ENCODE measurements at places on chromosomes 3 and 15.

DNA sequence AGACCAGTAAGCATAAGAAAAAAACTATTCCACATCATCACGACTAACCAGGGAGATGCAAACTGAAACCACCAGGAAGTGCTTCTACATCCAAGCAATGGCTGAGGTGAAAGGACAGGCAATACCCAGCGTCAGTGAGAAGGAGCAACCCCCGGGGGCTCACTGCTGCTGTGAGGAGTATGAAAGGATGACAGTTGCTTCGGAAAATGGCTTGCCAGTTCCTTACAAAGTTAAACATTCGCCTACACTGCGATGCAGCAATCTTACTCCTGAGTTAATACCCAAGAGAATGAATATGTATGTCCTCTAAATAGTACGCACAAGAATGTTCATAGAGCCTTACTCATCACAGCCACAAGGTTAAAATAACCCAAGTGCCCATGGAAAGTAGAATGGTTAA is 13.3 kb upstream of the PLXNA1 start:
- no peak for DNase-seq

DNA sequence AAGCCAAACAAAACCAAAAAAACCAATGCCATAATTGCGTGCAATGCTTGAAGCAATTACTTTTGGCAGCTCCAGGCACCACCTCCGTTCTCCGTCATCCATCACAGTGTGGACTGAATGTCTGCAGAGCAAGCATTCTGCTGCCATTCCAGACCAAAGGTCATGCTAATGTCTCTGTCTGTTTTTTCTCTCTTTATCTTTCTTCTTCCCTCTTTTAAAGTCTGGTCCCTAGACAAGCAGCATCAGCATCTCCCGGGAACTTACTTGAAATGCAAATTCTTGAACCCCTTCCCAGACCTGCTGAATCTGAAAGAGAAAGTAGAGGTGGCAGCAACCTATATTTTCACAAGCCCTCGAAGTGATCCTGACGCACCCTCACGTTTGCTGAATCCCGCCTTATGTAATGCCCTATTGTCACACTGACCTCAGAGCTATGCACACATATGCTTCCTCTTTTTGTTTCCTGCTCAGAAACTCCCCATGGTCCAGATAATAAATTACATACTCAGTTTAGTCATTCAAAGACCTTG is 297.3 kb upstream of the PROK2 start:
- DNase-seq, result no peak

GRCh38 chr3:65110661-65111060 is 422.9 kb upstream of the ADAMTS9 start:
- no peak for DNase-seq

DNA sequence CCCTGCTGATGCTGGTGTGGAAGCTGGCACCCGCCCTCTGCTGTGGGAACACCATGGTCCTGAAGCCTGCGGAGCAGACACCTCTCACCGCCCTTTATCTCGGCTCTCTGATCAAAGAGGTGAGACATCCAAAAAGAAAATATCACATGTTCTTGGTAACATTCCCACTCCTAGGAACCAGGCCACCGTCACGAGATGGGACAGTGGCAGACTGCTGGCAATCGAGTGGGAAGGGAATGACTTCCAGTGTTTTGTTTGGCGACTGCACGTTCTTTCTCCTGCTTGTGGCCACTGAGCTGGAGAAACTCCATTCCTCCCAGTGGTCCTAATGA is 14.3 kb downstream of the ALDH1A3 start:
- no peak for DNase-seq

DNA sequence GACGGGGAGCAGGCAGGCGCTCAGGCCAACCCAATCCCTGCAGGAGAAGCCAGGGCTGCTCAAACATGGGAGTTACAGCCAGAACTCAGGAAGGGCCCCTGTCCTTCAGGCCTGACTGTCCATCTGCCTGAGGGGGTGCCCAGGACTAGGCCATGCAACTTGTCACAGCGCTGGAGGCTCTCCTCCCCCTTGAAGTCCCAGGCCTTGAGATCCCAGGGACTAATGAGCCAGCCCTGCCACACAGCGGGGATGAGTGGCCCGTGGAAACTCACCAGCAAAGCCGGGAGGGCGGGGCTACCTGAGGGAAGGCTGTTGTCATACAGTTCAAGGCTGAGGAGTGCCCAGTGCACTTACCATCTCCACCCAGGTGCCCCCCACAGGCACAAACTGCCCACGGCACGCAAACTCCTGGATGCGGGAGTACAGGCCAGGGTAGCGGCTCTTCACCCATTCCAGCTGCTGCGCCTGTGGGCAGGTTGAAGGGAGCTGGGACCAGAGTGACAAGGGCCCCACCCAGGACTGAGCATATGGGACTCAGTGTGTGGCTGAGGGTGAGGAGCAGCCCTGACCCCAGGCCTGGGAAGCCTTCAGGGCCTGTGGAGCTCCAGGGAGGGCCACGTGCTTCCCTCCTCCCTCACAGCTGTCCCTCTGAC is 6.3 kb downstream of the MAN2C1 start:
- DNase-seq, result no peak

DNA sequence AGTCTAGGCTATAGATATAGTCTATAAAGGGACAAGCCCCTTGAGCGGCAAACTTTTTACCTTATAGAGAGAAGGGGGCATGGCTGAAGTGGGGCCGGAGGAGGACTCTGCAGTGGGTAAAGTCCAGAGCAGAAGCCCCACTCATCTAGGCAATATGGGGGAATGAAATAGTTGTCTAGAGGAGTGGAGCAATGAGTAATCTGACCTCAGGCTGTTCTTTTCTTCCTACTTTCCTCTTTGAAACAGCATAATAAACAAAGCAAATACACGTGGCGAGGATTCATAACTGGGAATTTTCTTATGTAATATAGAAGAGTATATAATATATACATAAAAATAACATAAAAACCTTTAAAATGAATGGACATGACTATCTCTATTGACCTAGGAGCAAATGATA is 546.4 kb upstream of the ZNF385D start:
- DNase-seq, result no peak

GRCh38 chr3:190855151-190855550 is 7.3 kb downstream of the GMNC start:
- DNase-seq, result no peak

DNA sequence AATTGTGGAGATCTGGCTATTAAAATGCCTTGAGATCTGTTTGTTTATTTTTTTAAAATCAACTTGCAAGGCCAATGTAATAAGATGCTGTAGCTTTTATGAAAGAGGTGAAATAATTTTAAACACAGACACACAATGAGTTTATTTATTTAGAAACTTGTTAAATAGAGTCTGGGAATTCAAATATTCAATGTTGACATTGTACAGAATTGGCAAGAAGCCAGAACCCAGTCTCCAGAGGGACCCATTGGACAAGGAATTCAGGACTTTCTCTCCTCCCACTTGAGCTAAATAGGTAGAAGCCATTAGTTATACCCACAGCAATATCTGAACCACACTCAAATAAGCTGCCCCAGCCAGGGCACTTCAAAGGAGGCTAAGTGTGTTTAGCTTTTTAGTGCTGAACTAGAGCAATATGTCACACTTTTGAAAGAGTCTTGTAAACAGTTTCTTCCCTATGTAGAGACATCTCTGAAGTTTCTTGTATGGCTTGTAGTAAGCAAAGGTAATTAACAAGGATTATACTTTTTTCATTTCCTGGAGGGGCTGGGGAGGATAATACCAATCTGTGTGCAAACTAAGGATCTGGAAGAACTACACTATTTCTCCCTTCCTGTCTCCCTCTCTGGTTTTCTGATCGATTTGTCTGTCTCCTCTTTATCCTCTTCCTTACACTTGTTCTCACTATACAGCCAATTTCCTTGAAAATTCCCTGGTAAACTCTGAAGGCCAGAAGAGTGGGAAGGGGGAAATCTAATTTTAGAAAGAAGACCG is 6.0 kb downstream of the MECOM start:
- DNase-seq, result no peak

- no peak for DNase-seq
These were observed 44.0 kb downstream of the FMN1 start for GRCh38 chr15:33150431-33150941.

DNA sequence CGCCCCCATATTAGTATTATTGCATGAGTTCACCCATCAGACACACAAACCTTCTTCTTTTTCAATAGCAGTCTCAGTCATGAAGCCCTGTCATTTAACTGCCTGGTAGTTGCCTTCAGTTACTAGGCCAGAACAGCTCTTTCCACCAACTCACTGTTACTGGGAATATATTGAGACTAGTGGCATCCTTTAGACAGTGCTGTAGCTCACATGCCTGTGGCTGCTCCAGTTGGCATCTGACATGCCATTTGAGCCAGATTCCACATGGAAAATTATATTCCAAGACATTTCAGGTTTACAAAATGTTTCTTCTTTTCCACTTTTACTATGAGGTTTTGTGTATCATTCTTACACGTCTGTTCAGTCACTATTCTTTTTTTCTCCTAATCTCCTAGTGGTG is 146.1 kb downstream of the GHSR start:
- no peak for DNase-seq

DNA sequence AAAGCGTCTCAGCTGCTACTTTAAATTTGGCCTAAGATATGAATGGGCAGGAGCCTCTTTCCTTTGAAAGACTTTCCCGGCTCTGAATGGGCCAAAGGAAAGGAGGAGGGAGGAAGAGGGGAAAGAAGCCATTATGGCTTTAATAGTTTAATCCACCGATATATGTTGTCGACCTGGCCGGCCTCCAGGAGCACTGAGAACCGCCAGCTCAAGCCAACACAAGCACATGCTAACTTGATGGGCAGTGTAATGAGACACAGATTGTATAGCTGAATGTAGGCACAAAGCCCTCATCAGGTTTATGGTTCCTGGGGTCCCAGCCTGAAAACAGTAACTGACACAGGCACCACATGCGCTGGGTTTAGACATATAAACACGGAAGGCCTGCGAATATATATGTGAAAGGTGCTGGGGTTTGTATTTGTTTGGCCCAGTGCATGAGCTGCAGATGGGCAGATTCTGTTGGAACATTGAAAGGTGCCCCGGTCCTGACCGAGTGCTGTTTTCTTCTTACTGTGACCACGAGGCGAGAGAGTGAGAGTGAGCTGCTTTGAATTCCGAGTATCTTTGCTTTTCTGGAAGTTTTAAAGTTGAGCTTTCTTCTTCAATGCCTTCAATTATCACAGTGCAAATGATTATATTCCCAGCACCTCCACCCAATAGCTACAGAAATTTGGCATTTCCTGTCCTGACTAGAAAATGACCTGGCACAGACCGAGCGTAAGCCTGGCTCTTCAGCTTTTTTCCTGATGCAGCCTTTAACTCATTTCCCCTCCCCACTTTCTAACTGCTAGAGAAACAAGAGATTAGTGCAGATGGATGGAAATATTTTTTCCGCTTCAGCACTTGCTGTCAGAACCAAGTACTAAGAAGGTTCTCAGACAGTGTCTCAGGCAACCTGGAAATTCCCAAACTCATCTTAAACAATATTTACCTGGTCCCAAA is 267.3 kb downstream of the RORA start:
- no peak for DNase-seq

DNA sequence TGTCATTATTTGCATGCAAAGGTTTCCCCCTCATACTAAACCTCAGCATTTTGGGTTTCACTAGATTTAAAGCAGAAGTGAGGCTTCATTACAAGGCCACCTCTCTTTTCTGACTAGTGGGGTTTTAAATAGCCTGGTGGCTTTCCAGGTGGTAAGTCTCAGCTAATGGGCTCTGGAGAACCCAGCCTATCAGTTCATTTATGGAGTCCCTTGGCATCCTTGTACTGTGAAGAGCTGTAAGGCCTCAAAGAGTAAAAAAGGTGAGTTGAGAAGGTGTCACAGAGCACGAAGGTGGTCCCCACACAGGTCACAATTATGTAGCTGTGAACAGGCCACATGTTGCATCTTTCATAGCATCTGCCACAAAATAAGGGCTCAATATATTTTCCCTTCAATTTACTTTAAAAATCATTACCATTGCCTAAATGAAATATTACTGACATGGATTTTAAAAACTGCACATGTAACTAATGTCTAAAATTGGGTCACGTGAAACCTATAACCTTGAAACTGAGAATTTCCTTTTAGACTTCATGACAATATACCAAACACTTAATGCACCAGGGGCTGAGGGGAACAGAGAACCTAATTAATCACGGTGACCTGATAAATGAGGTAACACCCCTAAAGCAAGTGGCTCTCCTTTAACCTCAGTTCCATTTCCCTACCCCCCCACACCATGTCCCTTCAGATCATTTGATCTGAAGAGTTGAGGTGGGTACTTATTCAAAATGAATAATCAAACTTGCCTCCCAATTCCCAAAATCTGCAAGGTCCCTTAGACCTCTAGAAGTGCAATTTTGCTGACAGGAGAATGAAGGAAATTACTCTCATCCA is 1.3 kb downstream of the NGLY1 start:
- peak; percentile 30 for DNase-seq

- DNase-seq, result no peak
These were observed 455 bp upstream of the SNAP23 start for GRCh38 chr15:42494998-42495360.

- no peak for DNase-seq
These were observed 59.7 kb downstream of the MSL2 start for GRCh38 chr3:136136454-136136853.

DNA sequence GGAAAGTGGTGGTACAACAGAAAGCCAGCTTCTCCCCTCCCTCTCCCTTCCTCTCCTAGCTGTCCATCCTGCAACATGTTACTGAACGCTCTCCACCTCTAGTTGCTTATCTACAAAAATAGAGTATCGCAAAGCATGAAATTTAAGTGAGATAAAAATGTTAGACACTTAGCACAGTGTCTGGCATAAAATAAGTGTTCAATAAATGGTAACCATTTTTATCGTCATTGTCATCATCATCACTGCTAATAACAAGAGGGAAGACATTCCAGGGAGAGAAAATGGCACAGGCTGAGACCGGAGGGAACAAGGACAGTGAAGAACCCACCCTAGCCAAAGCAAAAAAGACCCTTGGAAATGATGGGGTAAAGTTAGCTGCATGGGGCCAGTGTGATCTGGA is 38.7 kb upstream of the SKOR1 start:
- no peak for DNase-seq

GRCh38 chr3:185797993-185798830 is 26.6 kb downstream of the IGF2BP2 start:
- no peak for DNase-seq

- DNase-seq, result no peak
These were observed 9.1 kb upstream of the GRAMD2A start for GRCh38 chr15:72206677-72207000.

- no peak for DNase-seq
These were observed 23.7 kb downstream of the HDC start for GRCh38 chr15:50241684-50242450.

- DNase-seq, result no peak
These were observed 11.2 kb upstream of the DCAF1 start for GRCh38 chr3:51510996-51511395.

DNA sequence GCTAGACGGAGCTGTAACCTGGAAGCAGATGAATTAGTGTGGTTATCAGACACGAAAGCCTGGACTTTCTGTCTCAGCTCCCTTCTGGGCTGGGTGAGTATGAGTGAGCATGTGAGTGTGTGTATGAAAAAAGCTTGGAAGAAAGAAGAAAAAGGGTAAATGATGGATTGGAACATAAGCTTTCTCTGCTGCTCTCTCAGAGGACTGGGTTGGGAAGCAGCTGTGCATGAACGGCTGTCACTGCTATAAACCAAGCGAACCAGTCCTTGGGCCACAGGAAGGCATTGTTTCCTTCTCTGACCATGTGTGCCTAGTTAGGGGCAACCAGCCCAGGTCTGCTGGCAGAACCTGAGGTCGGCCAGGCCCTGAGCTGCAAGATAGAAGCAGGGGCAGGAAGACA is 37.0 kb downstream of the UMPS start:
- DNase-seq, result no peak

Data from GM12891 (cell line).